Liver (tissue), 10 donors: ENCODE measurements at places on chromosomes 7 and 10.

- no peak for DNase-seq
Measured at GRCh38 chr7:94182066-94182465, 177.9 kb upstream of the BET1 start.

DNA sequence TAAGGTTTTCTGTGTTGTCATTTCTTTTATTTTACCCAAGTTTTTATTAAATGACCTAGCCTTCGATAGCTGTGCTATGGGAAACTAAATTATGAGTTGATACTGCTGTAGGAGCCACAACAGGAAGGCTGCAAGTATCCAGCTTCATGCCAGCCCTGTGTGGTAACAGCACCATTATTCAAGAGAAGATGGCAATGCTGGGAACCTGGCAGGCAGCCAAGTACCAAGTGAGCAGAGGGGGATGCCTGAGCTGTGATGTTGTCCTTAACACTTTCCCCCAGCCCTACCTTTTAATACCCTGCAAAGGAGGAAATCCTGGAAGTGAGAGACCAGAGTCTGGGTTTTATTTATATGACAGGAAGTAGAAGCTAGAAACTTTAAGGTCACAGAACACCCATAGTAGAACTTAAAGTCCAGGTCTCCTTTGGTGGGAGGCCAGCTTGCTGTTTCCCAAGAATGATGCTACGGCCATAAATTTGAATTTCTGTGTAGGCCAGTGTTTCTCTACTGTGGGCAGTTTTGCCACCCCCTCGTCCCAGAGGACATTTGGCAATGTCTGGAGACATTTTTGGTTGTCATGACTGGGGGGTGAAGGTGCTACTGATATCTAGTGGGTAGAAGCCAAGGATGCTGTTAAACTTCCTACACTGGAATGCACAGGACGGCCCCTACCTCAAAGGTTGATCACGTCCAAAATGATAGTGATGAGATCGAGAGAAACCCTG is 9.2 kb upstream of the ATXN7L1 start:
- DNase-seq = no peak

- no peak for DNase-seq
Measured at GRCh38 chr7:26334166-26334859, 42.7 kb downstream of the SNX10 start.

DNA sequence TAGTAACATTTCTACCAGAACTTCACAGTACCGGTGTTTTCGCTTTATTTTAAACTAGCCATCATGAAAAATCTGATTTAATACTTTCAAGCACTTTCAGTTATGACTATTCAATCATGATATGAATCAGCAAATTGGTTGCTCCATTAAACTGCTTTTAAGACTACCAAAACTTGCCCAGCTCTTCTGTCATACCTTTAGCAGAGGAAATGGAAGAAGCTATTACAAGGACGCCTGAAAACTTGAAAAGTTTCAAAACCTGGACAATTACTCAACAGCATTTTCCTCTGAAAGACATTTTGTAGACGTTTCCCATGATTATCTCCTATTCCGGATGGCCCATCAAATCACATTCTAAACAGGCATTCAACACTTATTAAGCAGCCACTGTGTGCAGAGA is 2.0 kb downstream of the JAZF1 start:
- DNase-seq = no peak

DNA sequence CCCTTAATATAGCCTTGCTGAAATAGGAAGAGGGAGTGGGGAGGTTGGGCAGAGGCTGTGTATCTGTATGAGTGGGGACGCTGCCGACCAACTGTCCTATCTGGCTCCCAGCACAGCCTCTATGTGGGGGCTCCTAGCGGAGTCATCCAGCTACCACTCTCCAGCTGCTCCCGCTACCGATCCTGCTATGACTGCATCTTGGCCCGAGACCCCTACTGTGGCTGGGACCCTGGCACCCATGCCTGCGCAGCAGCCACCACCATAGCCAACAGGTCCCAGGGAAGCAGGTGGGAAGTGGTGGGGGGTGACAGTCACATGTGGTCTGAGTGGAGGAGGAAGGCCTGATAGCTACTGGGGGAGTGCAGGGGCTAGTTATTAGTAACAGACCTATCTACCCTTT is 6.6 kb downstream of the MRPL43 start:
- DNase-seq = no peak
